ENCODE measurements at places on chromosomes 6 and 20.

- peak; percentile 48 for DNase-seq
These were observed 34.8 kb downstream of the ELOVL2 start for GRCh38 chr6:11009353-11009752.

GRCh38 chr20:50309280-50309763 is 118.7 kb downstream of the CEBPB start:
- DNase-seq, result no peak

- no peak for DNase-seq
These were observed 262.2 kb upstream of the TAB2 start for GRCh38 chr6:149055195-149055899.

GRCh38 chr6:44001318-44002066 is 125.8 kb downstream of the MRPL14 start:
- DNase-seq, result no peak

DNA sequence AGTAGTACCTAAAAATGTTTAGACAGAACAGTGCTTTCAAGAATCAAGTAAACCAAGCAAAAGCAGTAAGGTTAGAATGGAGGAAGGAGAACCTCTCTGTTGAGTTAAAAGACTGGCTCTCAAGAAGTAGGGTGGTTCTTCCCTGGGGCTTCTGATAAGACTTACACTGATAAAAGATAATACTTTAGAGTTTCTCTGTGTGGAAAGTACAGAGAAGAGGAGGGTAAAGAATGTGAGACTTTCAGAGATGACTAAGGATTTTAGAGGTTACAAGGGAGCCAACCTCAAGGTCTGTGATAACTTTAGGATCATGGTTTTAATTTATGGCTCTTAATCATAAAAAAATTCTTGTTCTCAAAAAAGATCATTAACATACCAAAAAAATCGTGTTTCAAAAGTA is 30.9 kb upstream of the ALDH8A1 start:
- DNase-seq, result no peak

DNA sequence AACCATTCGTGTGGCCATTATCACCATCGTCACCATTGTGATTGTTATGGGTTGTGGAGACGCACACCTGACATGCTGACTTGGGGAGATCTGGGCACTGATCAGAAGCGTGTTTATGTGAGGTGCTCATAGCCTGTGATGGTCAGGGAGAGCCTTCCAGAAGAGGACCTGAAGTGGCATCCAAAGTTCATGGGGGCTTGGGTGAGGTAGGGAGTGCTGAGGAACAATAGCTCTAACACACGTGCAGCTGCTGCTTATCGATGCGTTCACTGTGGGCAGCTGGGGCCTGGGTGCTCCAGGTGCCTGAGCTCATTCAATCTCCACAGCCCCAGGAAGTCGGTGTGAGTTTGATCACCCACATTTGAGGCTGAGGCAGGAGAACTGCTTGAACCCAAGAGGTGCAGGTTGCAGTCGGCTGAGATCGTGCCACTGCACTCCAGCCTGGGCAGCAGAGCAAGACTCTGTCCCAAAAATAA is 227.3 kb downstream of the PREX1 start:
- no peak for DNase-seq

- no peak for DNase-seq
These were observed 12.2 kb downstream of the SNAP91 start for GRCh38 chr6:83696674-83697073.

GRCh38 chr6:2797564-2798031 is 32.4 kb downstream of the WRNIP1 start:
- no peak for DNase-seq

DNA sequence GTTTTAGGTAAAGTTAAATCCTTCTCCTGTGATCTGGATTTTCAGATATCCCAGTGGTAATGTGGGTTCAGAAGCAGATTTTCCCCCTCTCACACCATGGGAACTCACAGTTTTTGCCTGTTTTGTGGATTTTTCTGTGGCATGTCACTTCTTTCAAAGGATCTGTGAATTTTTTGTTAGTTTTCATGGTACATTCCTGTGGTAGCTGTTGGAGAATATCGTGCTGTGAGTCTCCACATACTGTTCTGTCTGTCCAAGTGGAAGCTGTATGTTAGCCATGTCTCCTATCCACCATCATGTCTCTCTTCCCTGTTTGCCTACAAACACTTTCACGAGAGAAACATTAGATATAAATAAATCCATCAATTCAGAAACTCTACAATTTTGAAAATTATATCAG is 378.7 kb upstream of the ADGRB3 start:
- no peak for DNase-seq

DNA sequence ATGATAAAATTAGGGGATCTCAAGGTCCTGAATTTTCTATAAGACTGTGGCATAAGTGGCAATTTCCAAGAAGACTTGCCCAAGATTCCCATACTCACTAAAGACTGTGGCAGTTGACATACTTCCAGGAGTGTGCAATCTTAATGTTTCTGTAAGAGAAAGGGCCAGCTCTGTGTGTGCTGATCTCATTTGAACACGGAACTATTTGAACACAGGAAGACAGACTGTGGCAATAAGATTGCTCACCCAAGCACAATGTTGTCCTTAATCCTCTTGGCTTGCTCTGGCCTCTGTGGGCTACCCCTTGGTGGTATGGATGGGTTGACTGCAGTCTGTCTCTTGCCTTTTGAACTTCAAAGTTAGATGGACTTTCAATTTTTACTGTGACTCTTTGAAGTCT is 151.4 kb downstream of the PHF3 start:
- no peak for DNase-seq

GRCh38 chr6:83853178-83854000 is at the start of gene RIPPLY2:
Gene RIPPLY2 (plus strand): TSS chr6:83853360. CDS start chr6:83853417, 57 bp downstream.
- DNase-seq, result no peak

DNA sequence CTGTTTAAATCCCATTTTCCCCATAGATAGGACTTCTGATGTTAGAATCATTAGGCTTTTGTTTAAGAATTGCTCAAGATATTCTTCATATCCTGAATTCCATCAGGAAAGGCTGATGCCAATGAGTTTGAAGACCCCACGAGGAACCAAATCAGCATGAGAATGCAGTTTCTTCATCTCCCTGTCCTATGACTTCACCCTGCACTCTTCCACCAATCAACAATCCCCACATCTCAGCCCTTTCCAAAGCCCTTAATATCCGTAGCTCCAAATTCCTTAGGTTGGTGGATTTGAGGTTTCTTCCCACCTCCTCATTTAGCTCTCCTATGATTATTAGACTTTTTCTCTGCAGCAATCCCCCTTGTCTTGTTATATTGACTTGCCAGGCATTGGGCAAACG is 88.3 kb upstream of the PRND start:
- no peak for DNase-seq

GRCh38 chr20:50715694-50716093 is 15.7 kb upstream of the PARD6B start:
- DNase-seq, result no peak

GRCh38 chr6:127854009-127854408 is 46.8 kb downstream of the THEMIS start:
- DNase-seq, result no peak

DNA sequence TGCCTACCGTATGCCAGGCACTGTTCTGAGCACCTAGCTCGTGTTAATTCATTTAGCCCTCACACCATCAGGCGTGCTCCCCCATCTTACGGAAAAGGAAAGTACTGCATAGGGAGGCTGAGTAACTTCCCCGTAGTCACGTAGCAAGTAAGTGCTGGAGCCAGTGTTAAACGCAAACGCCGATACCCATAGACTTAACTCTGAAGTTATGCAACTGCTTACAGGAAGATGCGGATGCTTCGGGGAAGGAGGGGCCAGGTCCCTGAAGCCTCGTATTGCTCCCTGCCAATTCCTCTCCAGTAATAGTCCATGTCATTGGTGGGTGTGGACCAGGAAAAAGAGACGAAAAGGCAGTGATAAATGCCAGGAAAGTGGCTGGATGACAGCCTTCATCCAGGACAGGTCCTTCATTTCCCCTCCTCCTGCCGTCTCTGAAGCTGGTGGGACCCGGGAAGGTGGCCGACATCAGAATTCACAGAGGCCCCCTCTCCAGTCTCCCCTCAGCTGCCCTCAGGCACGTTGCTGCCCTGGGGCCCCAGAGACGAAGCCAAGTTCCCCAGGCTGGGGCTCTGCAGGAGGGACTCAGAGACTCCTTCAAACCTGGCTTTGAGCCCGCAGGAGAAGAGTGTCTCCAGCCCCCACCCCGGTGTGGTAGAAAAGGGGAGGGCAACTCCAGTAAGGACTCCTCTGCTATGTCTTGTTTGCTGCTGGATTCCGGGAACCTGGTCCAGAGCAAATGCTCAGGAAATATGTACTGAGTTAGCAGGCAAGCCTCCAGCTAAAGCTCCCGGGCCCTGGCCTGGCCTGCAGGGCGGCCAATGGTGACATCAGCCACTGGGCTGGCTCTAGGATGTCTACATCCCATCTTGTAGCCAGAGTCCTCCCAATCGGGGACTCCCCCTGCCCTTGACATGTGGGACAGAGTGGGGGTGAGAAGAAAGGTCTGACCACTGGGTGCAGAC is 37.8 kb downstream of the RAB44 start:
- no peak for DNase-seq

DNA sequence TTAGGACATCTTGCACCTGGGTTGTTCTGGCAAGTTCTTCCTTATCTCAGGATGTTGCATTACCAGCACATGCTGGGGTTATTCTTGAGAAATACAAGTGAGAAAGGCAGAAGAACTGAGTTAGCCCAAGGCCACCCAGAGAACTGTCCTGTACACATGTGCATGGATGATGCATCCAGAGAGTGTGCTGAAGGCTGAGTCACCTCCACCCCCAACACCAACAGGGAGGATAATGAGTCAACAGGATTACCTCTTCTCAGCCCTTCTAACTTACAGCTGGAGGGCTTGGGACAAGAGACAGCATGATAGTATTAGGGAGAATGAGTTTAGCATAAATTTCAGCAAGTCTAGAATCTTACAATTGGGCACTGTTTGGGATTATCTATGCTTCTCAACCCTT is 8.5 kb downstream of the SCGN start:
- DNase-seq, result peak; percentile 63

DNA sequence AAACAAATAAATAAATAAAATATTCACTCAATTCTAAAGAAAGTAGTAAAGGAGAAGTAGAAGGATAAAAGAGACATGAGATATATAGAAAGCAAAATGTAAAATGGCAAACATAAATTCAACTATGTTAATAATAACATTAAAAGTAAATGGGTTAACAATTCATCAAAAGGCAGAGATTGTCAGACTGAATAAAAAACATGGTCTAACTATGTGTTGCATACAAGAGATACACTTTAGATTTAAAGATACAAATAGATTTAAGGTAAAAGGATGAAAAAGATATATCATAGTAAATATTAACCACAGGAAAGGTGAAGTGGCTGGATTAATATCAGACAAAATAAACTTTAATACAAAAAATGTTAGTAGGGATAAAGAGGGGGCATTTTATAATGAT is 35.8 kb upstream of the PDE10A start:
- DNase-seq, result no peak

- DNase-seq, result no peak
These were observed 38.4 kb downstream of the PPP1R3G start for GRCh38 chr6:5123296-5124143.

DNA sequence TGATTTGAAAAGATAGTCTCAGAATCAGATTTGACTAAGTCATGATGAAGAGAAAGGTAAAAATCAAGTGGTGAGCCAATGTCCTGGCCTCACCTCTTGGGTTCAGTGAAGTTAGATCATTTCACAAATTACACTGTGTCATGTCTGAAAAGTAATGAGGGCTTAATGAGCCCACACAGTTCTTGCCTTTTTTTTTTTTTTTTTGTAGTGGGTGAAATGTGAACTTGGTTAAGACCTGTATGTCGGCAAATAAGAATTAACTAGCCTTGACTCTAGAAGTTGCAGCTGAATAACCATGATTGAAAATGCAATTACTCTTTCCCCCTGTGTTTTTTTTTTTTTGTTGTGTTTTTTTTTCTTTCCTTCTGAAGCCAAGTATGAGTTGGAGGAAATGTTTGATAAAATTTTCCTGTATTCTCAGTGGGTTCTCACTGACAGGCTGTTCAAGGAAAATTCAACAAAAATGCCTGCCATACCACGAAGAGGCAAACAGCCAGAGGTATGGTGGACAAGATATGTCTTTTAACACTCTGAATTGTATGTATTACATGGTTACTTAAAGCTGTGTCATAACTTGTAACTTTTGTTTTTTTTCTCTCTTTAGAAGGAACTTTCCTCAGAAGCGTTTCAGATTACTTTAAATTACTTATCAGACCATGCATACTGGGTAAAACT is 135.2 kb upstream of the MLIP start:
- DNase-seq, result no peak

GRCh38 chr6:5084360-5084780 is 771 bp upstream of the PPP1R3G start:
- no peak for DNase-seq

DNA sequence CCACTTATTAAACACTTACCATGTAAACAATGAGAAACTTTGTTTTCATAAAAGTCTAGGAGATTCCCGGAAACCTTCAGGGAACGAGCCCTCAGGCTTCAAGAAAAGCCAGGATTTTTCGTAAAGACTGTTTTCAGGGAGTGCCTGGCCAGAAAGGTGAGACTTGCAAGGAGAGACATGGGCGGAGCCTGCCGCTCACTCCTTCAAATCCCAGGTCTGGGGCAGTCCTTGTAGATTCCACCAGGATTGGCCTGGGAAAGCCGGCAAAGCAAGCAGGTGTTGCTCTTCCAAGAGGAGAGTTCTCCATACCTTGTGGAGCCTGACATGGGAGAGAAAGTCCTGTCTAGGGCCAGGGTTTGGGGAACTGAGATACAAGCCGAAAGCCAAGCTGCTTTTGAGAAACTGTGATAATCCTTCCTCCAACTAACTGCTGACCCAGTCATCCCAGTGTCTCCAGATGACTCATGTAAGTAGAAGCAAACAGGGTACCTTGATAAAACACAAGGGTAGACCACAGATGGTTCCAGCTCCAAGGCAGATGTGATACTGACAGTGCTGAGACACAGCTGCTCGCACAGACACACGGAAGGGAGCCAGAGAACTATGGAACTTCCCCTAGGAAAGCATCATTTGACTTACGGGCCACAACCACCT is 69.4 kb upstream of the NAA20 start:
- no peak for DNase-seq

GRCh38 chr20:5886788-5887187 is 63.5 kb downstream of the TRMT6 start:
- DNase-seq, result no peak

GRCh38 chr6:29853245-29853644 is 25.6 kb downstream of the HLA-G start:
- DNase-seq, result no peak

DNA sequence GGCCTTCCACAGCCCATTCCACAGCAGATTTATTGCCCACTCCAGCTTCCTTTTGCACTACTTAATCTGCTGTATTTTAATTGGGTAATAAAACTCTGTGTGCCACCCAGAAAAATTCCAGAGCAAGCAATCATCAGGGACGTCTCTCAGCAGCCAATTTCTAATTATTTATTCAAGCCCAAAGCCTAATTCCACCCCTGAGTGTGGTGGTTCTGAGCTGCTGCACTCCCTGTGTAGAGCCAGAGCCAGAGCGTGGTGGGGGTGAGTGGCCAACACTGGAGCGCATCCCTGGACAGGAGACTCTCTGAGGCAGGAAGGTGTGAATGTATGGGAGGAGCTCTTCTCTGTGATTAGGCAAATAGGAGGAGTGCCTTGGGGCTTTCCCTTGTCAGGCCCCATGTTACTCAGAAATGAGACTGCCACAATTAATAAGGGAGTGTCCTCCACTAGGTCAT is 66.1 kb downstream of the CD24 start:
- no peak for DNase-seq

- DNase-seq, result no peak
These were observed 744 bp upstream of the FOXO3 start for GRCh38 chr6:108559884-108560462.
